ENCODE measurements at places on chromosomes 7 and 10.

GRCh38 chr7:106599343-106599698 lies 61.6 kb downstream of the CCDC71L start:
- no peak for DNase-seq

GRCh38 chr10:110525349-110526260 lies 27.9 kb downstream of the DUSP5 start:
- no peak for DNase-seq

GRCh38 chr10:5829267-5829666 lies 16.0 kb upstream of the GDI2 start:
- no peak for DNase-seq

- no peak for DNase-seq
These were observed 366 bp upstream of the TAF3 start for GRCh38 chr10:7817984-7818294.

- no peak for DNase-seq
These were observed 80.9 kb upstream of the DYNC1I1 start for GRCh38 chr7:95691464-95691863.

DNA sequence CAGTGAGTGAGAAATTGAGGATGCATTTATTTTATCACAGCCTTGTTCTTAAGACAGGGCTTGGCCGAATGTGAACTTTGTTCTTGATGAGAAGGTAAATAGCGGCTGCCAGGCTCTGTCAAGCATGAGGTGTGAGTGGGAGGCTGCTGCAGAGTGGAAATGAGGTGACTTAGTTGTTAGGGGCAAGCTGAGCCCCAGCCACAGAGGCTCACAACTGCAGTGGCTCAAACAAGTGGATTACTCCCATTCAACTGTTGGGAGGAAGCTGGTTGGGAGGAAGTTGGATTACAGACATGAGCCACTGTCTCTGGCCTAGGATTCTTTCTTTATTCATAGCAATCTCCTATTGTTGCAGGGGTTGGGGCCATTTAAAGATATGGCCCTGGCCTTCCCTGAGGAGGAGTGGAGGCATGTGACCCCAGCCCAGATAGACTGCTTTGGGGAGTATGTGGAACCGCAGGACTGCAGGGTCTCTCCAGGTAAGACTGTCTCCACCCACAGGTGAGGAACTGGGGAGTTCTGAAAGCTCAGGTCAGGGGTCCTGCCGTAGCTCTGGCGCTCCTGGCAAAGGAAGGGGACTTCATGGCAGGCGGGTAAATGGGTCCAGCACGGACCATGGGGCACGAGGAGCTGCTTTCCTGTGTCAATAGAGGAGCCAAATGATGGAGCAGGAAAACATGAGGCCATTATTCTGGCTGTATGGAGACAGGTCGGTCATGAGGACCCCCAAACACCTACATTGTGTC lies 7.1 kb downstream of the ZSCAN25 start:
- no peak for DNase-seq

GRCh38 chr10:91271886-91272285 lies 51.4 kb downstream of the PCGF5 start:
- no peak for DNase-seq

Measured in HFF-Myc (cell line).